ENCODE measurements at places on chromosomes 4 and X.

DNA sequence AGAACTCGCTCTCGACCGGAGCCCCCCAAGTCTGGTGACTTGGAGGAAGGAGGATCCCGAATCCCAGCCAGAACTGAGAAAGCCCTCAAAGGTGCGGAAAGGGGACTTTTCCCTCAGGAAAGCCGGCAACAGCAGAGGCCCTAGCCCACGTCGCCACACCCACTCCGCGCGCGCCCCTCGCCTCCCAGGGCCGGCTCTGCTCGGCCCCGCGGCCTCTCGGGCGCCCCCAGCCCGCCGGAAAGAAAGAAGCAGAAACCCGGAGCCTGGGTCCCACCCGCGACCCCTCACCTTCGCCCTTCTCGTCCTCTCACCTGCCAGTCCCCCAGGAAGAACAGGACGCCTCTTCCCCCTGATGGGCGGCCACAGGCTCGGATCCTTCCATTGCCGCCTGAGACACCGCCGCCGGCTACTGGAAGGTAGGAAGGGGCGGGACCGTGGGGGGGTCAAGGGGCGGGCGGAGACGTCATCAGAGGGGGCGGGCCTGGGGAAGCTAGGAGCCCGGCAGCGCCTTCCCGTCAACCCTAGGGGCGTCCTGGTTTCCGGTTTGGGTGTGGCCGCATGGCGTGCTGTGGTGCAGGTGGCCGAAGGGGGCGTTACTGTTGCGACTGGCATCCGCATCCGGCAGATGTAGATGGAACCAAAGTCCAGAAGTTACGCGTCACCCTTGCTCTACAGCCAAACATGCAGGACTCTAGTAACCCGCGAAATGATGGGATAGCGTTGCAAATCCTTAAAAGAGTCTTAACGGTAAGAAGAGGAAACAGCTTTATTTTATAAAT, at the start of gene UBA6:
TSS of gene UBA6 (minus strand) at position 418 of the 779 bp plus-strand sequence. CDS start at position 382, 36 bp downstream.
- peak; percentile 81 for DNase-seq

DNA sequence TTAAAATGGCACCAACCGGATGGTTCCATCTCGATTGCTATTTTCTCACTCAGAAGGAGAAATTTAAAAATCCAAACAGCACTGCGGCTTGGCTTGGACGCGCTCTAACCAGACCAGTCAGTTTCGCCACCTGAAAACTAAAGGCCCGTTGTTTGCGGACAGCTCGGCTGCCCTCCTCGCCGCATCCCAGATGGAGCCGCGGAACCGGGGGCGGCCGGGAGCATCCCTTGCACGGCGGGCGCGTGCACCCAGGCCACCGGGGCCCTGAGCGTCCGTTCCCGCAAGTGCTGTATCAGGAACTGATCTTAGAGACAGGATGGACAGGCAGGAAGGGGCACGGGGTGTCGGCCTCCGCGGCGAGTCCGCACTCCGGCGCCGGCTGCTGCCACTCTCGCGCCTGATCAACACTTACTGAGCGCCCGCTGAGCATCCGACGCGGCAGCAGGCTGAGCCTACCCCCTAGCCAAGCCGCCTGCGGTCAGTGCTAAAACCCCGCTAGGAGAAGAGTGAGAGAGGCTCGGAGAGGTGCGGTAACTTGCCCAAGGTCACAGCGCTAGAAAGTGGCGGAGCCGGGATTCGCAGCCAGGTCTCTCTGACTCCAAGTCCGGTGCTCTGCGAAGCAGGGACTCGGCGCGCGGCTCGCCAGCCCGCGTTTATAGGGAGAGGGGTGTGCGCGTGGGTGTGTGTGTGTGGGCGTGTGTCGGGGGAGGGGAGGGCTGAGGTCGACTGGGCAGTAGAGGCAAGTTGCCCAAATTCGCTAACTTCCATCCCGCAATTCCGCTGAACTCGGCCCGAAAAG, at the start of gene CITED1:
TSS of gene CITED1 (minus strand) at position 629 of the 799 bp plus-strand sequence. CDS start 3,045 bp downstream, outside the sequence.
- no peak for DNase-seq

DNA sequence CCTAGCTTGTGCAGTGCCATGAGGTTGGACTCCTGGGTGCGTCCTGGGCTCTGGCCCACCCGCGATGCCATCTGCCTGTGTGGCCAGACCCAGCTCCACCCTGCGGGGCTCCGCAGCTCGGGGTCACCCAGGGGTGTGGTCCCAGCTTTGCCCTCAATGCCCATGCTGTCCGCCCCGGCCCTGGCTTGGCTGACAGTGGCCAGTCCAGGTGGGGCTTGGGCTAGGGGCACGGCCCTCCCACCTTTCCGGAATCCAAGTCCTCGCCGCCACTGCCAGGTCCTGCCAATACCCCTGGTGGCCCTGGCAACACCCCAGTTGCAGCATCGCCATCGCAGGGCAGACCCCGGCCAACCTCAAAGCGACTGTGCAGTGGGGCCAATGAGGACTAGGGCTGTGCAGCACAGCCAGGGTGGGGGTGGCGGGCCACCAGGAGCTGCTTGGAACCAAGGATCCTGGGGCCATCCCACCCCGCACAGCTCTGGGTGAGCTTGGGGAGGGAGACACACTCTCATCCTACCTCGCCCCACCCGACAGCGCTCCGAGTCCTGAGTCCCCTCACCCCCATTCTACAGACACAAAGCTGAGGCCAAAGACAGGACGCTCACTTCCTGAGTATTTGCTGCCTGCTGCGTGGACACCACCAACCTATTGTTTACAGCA, 80.9 kb downstream of the ZNF718 start:
- no peak for DNase-seq

GRCh38 chr4:121070696-121071639, 1.4 kb downstream of the NDNF start:
- DNase-seq = no peak

Measured in HS-5 (cell line).